ENCODE measurements at places on chromosomes 12 and 14.

GRCh38 chr12:102652645-102653313 lies 172.4 kb upstream of the IGF1 start:
- DNase-seq: no peak

DNA sequence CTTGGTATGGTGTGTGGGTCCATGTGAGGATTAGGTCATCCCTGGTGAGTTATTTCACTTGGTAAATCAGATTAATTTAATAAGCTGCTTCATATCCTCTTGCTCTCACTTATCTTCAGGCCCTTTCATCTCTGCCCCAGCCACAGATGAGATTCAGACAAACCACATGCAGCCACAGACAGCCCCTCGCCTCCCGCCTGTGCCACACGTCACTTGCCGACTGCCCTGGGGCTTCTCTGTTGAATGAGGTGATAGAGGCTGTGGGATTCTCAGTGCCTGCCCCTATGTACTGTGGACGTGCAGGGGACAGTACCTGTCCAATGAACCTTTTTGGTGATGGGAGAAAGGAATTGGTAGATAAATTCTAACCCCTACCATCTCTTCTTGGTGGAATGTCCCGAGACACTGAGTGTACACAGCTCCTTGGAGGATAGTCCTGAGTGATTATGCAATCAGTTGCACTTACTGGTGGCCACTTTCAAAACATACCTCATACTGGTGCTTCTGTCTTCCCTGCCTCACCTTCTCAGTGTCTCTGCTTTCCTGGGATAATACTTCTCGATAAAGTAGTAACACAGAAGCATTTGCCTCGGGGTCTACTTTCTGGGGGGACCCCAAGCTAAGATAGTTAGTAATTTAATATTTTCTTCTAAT lies 248.7 kb downstream of the TTC6 start:
- no peak for DNase-seq

GRCh38 chr14:71486279-71486678 lies 445.9 kb upstream of the RGS6 start:
- no peak for DNase-seq

- DNase-seq: no peak
These were observed 50.8 kb downstream of the DYNC1H1 start for GRCh38 chr14:102015045-102015685.

DNA sequence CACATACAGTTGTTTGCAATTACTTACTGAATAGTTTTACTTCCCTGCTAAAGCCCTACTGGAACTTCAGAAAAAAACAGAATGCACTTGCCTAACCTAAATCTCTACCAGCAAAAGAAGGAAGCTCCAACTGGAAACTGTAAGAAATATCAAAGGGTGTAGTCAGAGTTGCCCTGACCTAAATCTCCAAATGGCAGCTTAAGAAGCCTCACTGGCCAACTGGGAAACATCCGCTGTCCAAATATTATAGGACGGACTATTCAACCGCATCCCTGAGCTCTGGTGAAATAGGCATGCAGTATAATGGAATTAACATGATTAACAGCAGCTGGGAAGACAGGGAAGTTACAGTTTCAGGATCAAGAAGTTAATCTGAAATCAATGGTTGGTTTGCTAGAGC lies 24.3 kb downstream of the ANAPC7 start:
- no peak for DNase-seq

- DNase-seq: no peak
These were observed 153.1 kb downstream of the HMGA2 start for GRCh38 chr12:65977384-65977783.

- DNase-seq: no peak
These were observed 9.5 kb downstream of the RITA1 start for GRCh38 chr12:113194971-113195391.

DNA sequence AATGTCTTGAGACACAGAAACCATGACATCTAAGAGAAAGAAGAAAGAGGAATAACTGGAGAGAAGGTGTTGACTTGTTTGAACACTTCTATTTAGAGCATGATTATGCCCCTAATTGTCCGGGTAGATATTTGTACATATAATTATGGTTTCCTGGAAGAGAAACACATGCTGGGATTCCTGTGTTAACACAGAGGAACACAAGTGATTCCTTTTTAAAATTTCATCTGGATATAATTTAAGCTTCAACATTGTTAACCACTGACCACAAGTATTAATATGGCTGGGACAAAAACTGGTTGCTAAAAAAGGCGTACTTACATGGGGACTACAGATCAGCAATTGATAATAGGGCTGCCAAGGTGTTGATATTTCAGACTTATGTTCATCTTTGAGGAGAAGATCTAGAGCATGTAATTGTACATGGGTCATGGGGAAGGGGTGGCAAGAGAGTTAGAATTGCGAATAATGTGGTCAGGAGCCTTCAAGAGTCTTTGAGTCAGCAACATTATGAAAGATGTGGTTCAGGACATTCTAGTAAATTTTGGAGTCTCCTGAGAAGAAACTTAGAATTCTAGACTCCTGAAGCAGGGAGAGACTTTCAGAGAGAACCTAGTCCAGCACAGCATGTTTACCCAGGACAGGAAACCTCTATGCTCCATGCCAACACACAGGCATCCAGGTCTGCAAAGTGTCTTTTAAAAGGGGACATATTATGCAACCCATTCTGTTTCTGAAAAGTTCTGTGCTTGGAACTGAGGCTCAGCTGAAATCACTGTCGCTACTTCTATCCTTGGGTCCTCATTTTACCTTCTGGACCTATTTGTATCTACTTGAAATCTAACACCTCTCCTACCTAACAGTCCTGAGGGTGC lies 56.5 kb downstream of the SLC38A1 start:
- no peak for DNase-seq

- DNase-seq: no peak
These were observed 1.2 kb downstream of the GPR135 start for GRCh38 chr14:59463787-59464485.

DNA sequence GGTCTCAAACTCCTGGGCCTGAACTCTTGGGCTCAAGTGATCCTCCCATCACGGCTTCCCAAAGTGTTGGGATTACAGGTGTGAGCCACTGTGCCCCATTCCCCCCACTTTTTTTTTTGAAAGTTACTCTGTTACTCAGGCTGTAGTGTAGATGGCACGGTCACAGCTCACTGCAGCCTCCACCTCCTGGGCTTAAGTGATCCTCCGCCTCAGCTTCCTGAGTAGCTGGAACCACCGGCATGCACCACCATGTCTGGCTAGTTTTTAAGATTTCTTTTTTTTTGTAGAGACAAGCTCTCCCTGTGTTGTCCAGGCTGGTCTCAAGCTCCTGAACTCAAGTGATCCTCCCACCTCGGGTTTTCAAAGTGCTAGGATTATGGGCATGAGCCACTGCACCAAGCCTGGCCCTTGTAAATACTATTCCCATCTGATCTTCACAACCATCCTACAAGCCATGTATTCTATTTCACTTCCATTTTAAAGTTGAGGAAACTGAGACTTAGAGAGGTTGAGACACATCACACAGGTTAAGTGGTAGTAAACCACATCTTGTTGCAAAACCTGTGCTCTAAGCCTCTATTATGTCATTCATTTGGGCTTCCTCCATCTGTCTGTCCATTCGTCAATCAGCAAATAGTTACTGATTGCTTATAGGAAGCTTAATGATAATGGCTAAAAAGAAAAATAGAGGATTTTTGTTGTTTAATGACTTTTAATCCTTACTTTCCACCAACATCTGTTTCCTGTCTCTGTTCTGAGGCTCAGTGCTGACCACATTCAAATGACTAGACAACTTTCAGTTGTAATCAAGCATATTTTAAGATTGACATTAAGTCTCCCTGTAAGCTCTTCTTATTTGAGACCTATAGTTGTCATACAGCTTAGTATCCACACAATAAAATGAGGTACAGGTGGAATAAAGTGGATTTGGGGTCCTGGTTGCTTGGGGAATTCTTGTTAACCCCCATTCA lies 9.2 kb downstream of the ASCL4 start:
- no peak for DNase-seq

DNA sequence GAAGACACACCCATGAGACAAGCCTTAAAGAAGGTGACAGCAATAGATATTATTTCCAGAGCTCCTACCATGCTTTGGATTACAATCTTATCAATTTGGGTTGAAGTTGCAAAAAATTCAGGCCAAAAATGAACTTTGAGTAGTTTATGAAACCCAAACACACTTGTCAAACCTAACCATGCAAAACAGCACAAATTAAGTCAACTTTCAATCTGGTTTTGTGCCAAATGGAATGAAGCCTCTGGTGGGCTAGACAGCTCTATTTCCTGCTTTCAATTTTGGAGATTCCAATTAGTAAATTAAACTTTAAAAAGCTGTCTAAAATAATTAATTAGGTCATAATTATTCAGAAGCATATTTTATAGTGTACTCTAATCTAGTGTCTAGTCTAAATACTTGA lies 203.4 kb downstream of the SYT1 start:
- DNase-seq: no peak

DNA sequence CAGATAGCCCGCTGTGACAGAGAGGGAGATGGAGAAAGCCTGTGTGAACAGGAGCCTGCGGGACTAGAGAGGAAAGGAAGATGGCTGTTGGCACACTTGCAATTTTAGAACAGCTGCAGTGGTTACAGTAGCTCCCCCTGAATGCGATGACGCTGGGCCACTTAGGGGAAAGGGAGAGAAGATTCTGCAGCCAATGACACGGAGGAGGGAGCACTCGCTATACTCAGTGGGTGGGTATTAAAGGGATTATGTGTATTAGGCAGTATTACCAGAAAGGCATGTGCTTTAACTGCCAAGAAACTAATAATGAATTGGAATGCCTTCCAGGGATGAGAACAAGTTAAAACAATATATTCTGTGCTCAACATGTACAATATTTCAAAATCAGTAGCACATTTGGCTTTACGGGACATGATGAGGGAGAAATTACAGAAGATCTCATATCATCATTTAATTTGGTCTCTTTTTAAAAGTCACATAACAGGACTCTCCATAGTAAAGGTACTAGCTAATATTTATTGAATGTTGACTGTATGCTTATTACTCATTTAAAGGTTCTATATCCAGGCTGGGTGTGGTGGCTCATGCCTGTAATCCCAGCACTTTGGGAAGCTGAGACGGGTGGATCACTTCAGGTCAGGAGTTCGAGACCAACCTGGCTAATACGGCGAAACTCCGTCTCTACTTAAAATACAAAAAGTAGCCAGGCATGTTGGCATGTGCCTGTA lies 35.9 kb upstream of the FOS start:
- DNase-seq: no peak

- no peak for DNase-seq
These were observed 130.3 kb upstream of the NUDT4 start for GRCh38 chr12:93247313-93247991.

- DNase-seq: no peak
These were observed 5.4 kb downstream of the MDM1 start for GRCh38 chr12:68326716-68327115.

DNA sequence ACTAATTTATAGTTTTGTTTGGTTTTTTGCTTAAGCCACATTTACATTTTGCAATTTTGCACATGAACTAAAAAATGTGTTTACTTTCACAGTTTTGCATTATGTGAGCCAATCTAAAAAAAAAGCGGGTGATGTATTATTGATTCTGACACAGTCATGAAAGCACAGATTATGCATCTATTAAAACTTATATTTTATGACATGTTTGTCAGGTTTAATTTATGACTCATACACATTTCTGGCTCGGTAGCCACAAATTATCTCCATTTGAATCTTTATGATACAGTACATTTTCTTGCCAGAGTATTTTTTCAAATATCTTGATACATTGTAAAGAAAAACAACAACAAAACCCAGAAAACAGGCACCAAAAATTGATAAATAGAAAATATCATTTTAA lies 280.4 kb upstream of the GRIP1 start:
- no peak for DNase-seq

GRCh38 chr12:52248541-52249461 lies 15.8 kb downstream of the KRT7 start:
- no peak for DNase-seq

DNA sequence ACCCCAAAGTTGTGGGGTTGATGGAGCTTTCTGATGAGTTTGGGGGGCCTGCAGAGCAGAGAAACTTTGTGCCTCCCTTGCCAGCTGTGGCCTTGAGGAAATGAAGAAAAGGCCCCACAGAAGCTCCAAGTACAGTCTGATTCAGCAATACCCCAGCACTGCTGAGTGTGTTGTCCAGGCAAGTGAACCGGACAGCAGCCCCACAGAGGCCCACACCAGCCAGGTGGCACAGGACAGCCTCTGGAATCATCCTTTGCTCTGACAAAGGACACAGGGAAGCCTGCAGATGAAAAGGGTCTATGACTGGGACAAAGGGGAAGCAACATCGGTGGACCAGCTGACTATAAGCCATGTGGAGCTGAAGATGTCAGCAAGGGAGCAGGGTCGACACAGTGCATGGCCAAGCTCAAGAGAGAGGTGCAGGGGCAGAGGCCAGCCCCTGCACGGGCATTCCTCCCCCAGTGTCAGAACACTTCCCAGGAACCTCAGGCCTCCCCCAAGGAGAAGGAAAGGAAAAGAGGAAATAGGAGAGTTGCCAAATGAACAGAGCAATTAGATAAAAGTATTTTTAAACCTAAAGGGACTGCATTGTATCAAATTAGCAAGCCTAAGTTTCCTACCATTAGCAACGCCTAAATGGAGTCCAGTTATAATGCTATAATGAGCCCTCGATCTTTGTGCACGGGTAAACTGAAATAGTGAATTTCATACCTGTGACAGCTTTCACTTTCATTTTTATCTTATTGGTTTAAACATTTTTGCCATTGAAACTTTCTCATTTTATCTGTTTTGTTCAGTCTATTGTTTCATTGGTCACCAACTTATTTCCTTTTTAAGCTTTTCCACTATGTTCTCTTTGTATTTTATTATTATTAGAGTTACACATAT lies 46.3 kb upstream of the PTGDR start:
- DNase-seq: no peak

DNA sequence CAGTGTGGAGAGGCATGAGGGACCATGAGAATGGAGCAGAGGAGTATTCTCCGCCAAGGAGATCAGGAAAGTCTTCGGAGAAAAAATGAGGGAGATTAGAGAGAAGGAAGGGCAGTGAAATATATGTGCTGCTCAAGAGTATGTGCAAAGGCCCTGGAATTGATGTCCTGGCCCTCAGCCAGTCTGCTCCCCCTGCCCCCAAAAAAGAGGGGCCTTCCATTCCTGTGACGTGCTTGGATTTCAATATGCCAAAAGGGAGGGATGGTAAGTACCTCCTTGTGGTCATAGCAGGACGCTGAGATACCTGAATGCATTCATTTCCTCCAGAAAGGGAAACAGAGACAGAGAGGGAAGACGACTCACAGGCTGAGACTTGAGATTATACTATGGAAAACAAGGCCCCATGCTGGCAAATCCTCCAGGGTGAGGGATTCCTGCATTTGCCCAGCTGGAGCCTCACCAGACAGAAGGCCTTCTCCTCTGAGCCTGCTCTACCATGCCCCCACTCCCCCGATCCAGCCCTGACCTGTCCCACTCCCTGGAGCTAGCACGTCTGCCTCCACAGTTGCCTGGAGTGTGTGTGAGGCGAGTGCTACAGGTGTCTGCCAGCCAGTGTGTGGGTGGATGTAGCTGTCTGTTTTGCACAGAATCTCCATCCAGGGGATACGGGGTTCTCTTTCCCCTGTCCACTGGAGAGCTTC lies 3.9 kb upstream of the RARG start:
- no peak for DNase-seq

DNA sequence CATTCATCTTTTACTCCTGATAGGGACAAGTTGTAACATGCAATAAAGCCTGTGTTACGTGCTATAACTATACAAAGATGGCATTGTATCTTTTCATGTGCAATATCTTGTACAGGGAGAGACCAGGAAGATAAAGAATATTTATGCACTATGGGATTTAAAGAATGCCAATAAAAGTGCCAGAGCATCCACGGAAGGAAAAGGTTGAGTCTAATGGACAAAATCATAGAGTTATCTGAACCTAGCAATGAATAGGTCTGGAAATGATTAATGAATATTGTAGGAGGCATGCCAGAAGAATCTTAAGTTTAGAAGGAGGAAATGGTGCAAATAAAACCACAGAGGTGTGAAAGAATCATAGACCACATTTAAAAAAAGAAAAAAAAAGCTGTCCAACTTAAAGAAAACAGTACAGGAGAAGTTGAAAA lies 263.9 kb downstream of the KCNC2 start:
- DNase-seq: no peak

Data from stimulated activated CD4-positive, alpha-beta T cell treated with anti-CD3 and anti-CD28 coated beads, Interleukin-15, amount 100 ng/mL, for 1 hour (primary cell).